ENCODE measurements at places on chromosomes 5 and 9. TPM values are rescaled to one million over a fixed set of nuclear protein-coding genes. Genes with fewer than 3 reads are reported as not detected.

AIF1L gene
- total RNA-seq: 39.7 TPM

DNA sequence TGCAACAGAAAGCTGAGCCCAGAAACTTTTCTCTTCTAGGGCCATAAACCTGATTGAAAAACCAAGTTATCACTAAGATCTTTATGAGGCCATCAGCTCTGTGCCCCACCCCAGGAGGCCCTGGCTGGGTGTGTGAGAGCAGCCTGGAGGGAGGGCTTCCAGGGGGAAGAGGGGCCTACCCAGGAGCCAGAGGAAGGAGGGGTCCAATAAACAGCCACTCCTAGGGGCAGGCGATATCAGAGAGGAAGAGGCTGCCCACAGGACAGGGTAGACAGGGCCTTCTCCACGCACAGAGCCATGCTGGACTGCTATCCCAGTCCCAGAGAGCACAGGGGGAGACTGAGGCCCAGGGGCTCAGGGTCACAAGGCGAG, 4.5 kb upstream of the CDX1 start:
- no peak for DNase-seq

SPINK4 gene
- total RNA-seq: not detected

IFNA13 gene
- not detected for total RNA-seq

GRCh38 chr9:99019510-99020331, 76.0 kb downstream of the COL15A1 start:
- DNase-seq: peak; percentile 51

GRCh38 chr5:168426007-168426863, 60.0 kb upstream of the RARS1 start:
- DNase-seq: no peak

DNA sequence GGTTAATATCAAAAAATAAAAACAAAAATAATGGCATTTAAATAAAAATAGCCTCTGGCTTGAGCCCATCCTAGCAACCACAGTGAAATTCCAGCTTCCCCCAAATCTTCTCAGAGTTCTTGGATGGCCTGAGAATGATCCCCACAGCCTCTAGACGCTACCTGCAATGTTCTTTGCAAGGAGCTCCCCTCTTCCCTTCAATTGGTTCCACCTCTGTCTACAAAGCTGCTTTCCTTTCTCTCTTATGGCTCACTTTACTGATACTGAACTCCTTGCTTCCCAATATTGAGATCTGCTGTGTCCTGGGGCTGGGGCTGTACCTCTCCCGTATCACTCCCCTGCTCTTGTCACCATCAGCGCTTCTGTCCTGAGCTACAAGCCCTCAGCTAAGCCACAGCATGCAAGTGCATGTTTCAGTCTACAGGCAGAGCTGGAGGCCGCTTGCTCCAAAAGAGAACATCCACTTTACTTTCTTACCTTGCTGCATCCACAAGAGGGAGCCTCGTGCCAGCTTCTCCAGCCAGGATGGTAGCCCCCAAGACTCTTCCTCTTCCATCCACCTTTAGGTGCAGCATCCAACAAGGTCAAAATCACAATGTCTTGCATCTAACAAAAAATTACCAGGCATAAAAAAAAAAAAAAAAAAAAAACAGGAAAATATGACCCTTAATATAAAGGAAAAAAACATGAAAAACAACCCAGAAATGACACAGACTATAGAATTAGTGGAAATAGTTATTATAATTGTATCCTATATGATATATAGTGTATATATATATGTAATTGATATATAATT, 57.4 kb upstream of the PRSS3 start:
- peak; percentile 62 for DNase-seq
